ENCODE measurements at places on chromosomes 3 and 15.

GRCh38 chr15:38202361-38202760 lies 50.3 kb upstream of the SPRED1 start:
- no peak for DNase-seq

GRCh38 chr3:112357930-112358780 lies 25.2 kb downstream of the CD200 start:
- peak; percentile 61 for DNase-seq

DNA sequence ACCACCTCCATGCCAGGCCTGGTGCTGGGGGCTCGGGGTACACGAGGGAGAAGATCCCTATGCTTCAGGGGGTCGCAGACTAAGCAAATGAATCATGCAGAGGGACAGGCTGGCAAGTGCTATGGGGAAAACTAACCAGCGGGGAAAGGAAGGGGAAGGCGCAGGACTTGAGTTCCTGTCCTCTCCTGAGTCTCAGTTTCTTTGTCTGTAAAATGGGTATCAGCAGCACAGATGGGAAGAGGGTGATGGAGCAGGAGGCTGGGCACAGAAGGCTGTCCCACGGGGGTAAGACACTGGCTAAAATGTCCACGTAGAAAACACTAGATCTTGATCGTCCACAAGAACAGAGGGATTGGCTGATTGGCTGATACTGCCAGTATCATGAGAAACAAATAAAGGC lies 39.8 kb downstream of the RGMA start:
- no peak for DNase-seq

- DNase-seq, result no peak
Observed at GRCh38 chr15:63408524-63408923, 26.9 kb upstream of the CA12 start.

DNA sequence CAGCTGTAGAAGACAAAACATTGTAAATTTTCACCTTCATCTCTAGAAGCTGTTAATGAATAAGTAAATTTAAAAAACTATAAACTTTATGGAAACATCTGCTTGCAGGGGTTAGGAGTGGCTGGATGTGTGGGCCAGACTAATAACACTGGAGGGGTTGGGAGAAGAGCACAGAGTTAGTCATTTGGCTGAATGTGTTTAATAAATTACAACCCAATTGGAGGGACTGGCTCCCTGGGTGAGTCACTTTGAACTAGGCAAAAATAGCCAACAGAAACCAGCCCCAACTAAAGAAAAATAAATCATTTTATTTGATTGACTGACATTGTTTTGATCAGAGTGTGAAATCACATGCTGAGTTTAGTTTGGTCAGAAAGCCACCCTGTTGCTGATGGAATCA lies 21.8 kb downstream of the DGKG start:
- DNase-seq, result no peak

All from central memory CD4-positive, alpha-beta T cell (primary cell).